Glutamatergic neuron (in vitro differentiated cells): ENCODE measurements at places on chromosomes 7 and 10.
A peak's percentile ranks its signal among the peaks of the same experiment; 100 is the strongest.

GRCh38 chr7:106737202-106737562 lies 76.2 kb upstream of the CCDC71L start:
- DNase-seq = no peak

GRCh38 chr7:39808796-39809481 lies 141.1 kb upstream of the CDK13 start:
- DNase-seq = no peak

- no peak for DNase-seq
Measured at GRCh38 chr7:98120559-98120958, 13.9 kb downstream of the LMTK2 start.

DNA sequence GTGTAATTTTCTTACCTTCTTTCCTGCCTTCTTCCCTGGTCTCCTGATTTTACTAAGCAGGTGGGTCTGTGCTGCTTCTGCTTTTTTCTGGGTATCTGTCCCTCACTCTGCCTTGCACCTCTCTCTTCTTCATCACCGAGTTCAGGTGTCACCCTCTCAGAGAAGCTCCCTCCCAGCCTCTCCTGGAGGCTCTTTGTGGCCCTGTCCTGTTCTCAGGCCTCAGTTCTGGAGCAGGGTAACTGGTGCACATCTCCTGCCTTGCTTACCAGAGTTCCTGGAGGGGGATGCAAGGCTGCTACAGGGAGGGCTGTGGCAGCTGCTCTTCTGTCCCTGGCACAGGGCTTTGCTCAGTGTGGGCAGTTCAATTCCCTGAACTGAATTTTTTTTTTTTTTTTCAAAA lies 66.1 kb downstream of the RBM33 start:
- no peak for DNase-seq

DNA sequence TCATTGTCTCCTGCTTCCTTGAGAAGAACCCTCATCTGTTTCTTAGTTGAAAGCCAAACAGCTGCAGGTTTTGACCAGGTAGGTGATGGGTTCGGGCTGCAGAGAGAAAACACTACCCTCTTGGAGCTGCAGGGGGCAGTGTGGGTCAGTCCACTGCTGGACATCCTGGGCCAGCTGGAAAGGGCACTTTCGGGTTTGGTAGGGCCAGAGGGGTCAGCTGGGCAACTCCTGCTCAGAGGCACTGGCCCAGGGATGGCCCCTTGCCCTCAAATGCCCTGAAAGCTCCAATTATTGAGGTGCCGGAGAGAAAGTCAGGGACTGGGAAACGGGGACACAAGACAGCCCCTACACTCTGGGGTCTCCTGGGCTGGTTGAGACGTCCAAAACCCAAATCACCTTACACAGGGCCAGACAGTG lies 90.7 kb downstream of the MKI67 start:
- peak; percentile 65 for DNase-seq
